ENCODE measurements at places on chromosomes 3 and 15. TPM values are rescaled to one million over a fixed set of nuclear protein-coding genes. Genes with fewer than 3 reads are reported as not detected.

IQCH gene
- 1.1 TPM for total RNA-seq

NEK10 gene
- total RNA-seq, result 2.2 TPM

- DNase-seq, result no peak
- H3K27ac ChIP-seq, result no peak overlapping the region
- H3K36me3 ChIP-seq, result no peaks in the 10 kb centered on the region
These were observed 59.3 kb downstream of the MCF2L2 start for GRCh38 chr3:183369117-183369516.

DNA sequence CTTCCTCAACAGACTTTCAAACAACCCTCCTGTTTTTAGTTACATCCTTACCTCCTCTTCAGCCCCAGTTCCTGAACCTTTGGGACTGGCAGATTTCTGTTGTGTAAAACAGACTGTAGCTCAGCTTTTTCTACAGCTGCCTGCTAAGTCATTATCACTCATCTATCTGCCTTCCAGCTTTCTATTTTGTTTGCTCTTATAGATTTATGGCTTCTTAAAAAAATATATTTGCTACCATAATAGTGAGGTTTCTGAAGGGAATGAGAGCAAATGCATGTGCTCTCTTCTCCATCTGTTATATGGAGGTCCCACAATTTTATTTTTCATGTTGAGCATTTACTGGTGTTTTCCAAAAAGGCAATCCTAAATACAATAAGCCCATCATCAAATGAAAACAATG, 18.2 kb upstream of the GJD2 start:
- no peak overlapping the region for H3K27ac ChIP-seq
- no peak overlapping the region for H3K4me3 ChIP-seq
- H3K36me3 ChIP-seq, result no peaks in the 10 kb centered on the region
- no peaks in the 10 kb centered on the region for H3K4me1 ChIP-seq

DNA sequence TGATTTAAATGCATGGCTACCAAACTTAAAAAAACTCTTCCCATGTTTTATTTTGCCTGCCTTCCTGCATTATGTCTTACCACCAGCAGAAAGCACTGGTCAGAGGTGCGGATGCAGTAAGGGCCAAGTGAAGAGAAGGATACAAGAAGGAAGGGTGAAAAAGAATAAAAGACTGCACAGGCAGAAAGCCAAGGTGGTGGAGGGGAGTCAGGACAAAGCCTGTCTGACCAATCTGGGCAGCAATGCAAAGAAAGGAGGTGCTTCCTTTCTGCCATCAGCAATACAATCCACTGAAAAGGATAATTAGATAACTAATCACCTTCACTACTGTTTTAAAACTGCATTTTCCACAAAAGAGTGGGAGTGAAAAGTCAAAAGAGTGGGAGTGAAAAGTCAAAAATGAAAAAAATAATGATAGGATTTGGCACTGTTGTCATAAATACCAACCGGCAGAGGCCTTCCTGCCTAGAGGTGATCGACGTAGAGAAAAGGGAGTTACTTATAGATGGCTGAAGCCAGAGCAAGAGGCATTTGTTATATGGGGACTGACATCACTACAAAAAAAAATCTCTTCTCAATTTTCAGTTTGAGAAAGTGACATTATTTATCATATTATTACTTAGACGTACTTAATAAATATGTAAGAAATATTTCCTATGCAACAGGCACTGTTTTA, 385.3 kb downstream of the TBC1D5 start:
- DNase-seq, result no peak
- no peaks in the 10 kb centered on the region for H3K36me3 ChIP-seq
- no peak overlapping the region for H3K4me3 ChIP-seq
- no peak overlapping the region for H3K27ac ChIP-seq

GRCh38 chr3:87997298-87997697, 61.5 kb downstream of the CGGBP1 start:
- H3K4me1 ChIP-seq, result no peaks in the 10 kb centered on the region
- H3K27me3 ChIP-seq, result no peaks in the 10 kb centered on the region
- H3K27ac ChIP-seq, result no peak overlapping the region
- H3K36me3 ChIP-seq, result no peaks in the 10 kb centered on the region
- no peak for DNase-seq

DNA sequence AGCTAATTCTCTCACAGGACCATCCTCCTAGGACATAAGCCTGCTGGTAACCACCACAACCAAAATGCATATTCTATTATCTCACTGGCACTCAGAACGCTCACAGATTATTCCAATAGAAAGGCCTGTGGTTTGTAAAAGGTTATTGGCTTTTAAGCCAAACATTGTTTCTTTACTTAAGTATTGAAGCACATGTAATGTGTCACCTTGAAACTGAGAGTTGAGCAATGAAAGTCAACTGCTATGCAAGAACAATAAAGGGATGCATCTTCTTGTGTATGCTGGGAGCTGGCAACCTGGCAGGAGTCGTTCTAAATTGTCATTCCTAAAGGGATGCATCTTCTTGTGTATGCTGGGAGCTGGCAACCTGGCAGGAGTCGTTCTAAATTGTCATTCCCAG, 298.6 kb upstream of the DNAJC19 start:
- H3K27ac ChIP-seq, result no peak overlapping the region
- H3K4me3 ChIP-seq, result no peak overlapping the region
- no peak for DNase-seq

GRCh38 chr3:15327941-15328340, 4.4 kb downstream of the SH3BP5 start:
- H3K27me3 ChIP-seq, result no peaks in the 10 kb centered on the region
- DNase-seq, result no peak
- H3K36me3 ChIP-seq, result no peaks in the 10 kb centered on the region
- no peak overlapping the region for H3K27ac ChIP-seq

DNA sequence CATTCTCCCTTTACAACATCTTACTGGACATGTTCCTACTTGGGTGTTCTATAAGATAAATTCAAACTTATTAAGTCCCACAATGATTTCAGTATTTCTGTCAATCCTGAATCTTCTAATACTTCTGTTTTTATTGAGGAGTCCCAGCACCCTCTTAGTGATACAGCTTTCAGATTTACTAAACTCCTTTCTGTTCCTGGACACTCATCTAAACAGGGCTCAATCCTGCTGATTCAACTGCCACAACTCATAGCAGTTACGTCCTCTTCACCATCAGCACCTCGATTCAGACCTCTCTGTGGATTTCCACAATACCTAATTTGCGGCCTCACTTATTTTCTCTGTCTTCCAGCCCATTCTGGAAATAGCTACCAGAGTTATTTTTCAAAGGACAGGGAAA, 101.6 kb downstream of the KCNMB2 start:
- no peaks in the 10 kb centered on the region for H3K36me3 ChIP-seq
- no peaks in the 10 kb centered on the region for H3K27me3 ChIP-seq
- H3K4me3 ChIP-seq, result no peak overlapping the region

GRCh38 chr15:39209548-39210211, 371.2 kb upstream of the THBS1 start:
- no peak for DNase-seq
- H3K4me1 ChIP-seq, result no peaks in the 10 kb centered on the region
- H3K27me3 ChIP-seq, result no peaks in the 10 kb centered on the region
- no peak overlapping the region for H3K27ac ChIP-seq
- no peaks in the 10 kb centered on the region for H3K36me3 ChIP-seq
- no peak overlapping the region for H3K4me3 ChIP-seq

- no peaks in the 10 kb centered on the region for H3K27me3 ChIP-seq
- no peak overlapping the region for H3K27ac ChIP-seq
- no peaks in the 10 kb centered on the region for H3K36me3 ChIP-seq
- H3K4me1 ChIP-seq, result peaks cover 24% of the 10 kb centered on the region
- DNase-seq, result no peak
These were observed 23.1 kb upstream of the BSN start for GRCh38 chr3:49531218-49531617.

DNA sequence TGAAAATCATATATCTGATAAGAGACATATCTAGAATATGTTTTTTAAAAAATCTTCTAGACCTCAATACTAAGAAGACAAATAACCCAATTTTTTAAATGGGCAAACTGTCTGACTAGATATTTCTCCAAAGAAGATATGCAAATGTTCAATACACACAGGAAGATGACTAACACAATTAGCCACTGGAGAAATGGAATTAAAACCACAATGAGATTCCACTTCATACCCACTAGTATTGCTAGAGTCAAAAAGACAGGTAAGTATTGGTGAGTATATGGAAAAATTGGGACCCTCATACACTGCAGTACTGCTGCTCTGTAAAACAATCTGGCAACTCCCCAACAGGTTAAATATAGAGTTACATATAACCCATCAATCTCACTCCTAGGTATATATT, 33.1 kb upstream of the TOPAZ1 start:
- no peak overlapping the region for H3K4me3 ChIP-seq
- H3K36me3 ChIP-seq, result no peaks in the 10 kb centered on the region
- no peak for DNase-seq

- H3K36me3 ChIP-seq, result no peaks in the 10 kb centered on the region
- H3K27ac ChIP-seq, result no peak overlapping the region
- no peaks in the 10 kb centered on the region for H3K4me1 ChIP-seq
- no peaks in the 10 kb centered on the region for H3K27me3 ChIP-seq
- no peak overlapping the region for H3K4me3 ChIP-seq
These were observed 553.7 kb upstream of the LMCD1 start for GRCh38 chr3:7947930-7948329.

- H3K4me1 ChIP-seq, result no peaks in the 10 kb centered on the region
- peak overlapping the region; percentile 56 for H3K27ac ChIP-seq
- H3K36me3 ChIP-seq, result no peaks in the 10 kb centered on the region
- peak overlapping the region; percentile 19 for H3K4me3 ChIP-seq
These were observed 773 bp downstream of the ANKRD28 start for GRCh38 chr3:15796771-15797641.

GRCh38 chr3:3627114-3627513, 172.1 kb upstream of the LRRN1 start:
- no peak overlapping the region for H3K27ac ChIP-seq
- no peak for DNase-seq
- no peaks in the 10 kb centered on the region for H3K36me3 ChIP-seq
- H3K4me3 ChIP-seq, result no peak overlapping the region
